Vagina (tissue), 2 donors: ENCODE measurements at places on chromosomes 1 and 21.
A peak's percentile ranks its signal among the peaks of the same experiment; 100 is the strongest.

DNA sequence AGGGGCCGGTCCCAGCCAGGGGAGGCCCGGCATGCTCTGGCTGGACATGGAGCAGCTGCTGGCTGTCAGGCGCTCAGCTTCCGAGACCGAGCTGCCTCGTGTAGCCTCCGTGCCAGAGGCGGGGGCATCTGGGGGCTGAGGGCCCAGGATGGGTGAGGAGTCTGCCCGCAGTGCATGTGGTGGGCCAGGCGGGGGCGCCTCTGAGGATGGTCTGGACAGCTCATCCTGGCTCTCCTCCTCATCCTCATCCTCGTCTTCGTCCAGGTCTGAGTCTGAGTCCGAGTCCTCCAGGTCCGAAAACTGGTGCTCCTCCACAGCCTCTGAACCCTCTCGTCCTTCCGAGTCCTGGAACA, 28.9 kb upstream of the EDN2 start:
- DNase-seq = no peak

DNA sequence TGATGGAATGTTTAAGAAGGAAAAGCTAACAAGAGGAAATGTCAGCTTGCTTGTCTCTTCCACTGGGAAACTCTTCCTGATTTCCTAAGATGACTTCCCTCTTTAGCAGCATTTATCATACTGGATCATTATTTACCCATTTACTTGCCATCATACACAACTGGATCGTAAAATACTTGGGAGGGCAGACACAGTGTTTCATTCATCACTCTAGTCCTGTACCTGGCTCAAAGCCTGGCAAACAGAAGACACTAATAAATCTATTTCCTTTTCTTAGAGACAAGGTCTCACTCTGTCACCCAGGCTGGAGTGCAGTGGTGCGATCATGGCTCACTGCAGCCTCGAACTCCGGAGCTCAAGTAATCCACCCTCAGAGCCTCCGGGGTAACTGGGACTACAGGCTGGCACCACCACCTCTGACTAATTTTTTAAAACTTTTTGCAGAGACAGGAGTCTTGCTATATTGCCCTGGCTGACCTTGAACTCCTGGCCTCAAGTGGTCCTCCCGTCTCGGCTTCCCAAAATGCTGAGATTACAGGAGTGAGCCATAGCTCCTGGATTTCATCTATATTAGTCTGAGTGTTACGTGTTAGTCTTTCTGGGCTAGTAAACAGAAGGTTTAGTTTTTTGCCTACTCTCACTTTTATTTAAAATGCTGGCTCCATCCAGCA, 574.6 kb downstream of the SMYD3 start:
- no peak for DNase-seq

DNA sequence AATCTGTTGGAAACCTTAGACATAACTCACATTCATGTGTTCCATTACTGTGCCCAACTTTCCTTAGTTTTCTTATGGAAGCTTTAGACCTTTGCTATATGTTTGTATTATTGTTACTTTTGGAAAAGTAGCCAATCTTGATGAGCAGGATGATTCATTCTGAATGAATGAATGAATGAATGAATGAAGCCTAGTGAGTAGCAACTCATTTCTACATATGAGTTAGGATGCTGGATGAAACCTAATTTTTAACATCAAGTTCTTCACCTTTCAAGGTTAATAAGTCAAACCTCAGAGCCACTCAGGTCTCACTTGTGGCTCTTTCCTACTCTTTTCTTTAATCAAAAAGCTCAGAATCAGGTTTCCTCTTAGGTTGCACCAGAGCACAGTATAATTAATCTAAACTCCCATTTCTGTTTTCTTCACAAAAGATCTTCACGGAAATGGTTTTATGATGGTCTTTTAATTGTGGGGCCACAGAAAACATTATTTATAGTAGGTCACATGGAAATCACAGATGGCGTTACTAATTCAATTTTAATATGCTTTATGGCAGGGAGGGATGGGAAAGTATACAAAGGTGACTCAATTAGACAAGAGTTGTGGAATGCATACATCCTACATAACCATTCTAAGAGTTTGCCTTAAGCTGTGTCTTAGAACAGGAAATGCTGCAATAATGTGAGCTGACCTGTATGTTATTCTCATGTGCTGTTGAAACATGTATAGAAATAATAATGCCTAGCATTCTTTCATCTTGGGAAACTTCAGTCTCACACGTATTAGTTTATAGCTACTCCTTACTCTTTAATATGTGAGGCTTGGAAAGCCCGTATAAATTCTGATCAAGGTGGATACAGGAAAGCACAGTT, 4.5 kb upstream of the DDX59 start:
- no peak for DNase-seq

DNA sequence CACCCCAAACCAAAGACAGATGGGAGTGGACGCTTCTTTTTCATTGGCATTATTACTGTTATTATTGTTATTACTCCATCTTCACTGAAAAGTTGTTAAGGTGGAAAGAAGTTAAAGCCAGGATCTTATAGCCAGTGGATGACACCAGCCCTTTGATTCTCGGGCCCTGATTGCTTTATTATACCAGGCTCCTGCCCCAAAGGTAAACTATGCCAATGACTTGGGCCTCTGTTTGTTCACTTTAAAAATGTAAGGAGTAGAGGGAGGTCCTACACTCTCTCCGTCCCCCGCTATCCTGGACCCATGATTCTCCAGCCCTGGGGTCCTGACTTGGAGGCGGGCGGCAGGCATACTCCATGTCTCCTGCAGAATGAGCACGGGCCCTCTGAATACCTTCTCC, 106.8 kb downstream of the TOMM20 start:
- no peak for DNase-seq

- DNase-seq = no peak
Measured at GRCh38 chr1:18058206-18058921, 49.2 kb upstream of the IGSF21 start.

DNA sequence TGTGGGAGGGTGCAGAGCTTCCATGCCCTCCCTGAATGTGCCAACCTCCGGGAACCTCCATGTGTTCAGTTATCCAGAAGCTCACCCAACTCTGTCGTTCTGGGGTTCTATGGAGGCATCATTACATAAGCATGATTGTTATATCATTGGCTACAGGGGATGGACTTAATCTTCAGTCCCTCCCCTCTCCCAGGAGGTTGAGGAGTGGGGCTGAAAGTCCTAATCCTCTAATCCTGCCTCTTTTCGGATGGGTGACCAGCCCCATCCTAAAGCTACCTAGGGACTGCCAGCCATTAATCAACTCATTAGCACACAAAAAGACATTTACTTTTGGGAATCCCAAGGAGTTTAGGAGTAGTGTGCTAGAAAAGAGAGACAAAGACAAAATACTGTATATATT, 32.0 kb upstream of the PSEN2 start:
- DNase-seq = no peak

GRCh38 chr1:30744060-30744756, 13.4 kb downstream of the LAPTM5 start:
- DNase-seq = no peak

DNA sequence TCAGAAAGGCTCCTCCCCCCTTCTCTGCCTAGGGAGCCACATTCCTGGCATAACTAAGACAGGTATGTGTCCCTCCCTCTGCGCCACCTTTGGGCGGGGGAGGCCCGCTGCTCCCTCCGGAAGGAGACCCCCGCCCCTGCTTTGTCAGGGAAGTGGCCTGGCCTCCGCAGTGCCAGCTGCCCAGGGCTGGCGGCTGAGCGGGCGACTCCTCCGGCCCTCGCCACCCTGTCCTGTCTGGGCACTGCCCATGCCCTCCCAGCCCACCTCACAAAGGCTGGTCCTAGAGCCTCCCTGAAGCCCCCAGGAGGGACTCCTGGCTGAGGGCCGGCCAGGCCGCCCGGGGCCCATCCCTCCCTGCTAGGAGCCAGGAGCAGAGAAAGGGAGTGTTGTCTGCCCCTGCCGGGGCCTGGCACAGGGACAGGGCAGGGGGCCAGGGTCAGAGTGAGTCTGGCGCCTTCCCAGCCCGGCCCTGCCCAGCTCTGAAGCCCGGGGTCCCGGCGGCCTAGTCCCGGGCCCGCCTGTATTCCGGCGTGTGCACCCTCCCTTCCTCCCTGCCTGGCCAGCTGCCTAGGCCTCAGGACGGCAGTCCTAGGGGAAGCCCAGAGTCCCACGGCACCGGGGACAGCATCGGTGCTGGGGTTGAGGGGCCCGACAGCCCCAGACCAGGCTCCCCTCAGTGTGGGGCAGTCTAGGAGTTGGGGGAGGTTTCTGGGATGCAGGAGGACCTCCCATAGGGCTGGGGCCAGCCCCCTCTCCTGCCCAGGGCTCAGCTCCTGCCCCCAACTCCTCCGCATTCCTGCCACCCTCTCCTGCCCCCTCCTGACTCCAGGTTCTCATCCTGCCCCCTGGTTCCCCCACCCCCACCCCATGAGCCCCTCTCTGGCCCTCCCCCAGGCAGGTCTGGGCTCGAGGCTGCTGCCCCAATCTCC, 5.1 kb downstream of the AGRN start:
- DNase-seq = no peak

GRCh38 chr1:22800629-22801028, 90.0 kb downstream of the EPHB2 start:
- no peak for DNase-seq

- no peak for DNase-seq
Measured at GRCh38 chr1:51558375-51558924, 39.4 kb upstream of the EPS15 start.

GRCh38 chr1:24878775-24879742, 51.0 kb downstream of the RUNX3 start:
- DNase-seq = no peak

- DNase-seq = no peak
Measured at GRCh38 chr1:116457946-116458604, 85.0 kb downstream of the ATP1A1 start.

GRCh38 chr1:196155586-196155985, 452.7 kb downstream of the KCNT2 start:
- DNase-seq = no peak

GRCh38 chr1:54070171-54070837, 16.9 kb downstream of the TCEANC2 start:
- DNase-seq = no peak

DNA sequence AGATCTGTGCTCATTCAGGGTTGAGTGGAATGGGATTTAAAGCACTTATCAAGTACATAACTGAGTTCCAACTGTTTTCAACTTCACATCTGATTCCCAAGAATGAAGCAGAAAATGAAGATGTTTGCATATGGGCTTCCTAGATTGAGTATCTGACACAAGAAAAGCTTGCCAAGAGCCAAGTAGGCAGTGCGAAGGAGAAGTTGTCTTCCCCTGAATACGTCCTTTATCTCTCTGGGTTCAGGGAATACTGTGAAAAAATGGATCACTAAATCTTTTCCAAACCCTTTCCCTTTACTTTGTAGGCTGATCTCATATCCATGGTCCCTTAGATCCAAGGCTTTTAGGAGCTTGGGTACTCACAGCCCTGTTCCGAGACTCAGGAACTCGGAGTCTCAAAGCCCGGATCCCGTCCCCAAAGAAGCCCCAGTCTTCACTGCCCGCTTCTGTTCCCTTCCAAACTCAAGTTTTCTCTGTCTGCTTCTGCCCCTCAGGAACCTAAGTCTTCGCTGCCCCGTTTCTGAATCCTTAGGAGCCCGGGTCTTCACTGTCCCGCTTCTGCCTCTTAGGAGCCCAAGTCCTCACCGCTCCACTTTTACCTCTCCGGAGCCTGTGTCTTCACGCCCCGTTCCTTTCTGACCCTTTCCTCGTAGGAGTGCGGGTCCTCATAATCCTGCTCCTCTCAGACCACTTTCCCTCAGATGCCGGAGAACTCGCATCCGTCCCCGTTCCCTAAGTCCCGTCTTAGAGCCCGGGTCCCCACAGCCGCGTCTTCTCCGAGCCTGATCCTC, 616 bp downstream of the TAF12 start:
- DNase-seq = no peak

- DNase-seq = no peak
Measured at GRCh38 chr1:53681977-53682685, 56.8 kb downstream of the GLIS1 start.

- no peak for DNase-seq
Measured at GRCh38 chr1:198809247-198809646, 170.4 kb downstream of the PTPRC start.

- DNase-seq = no peak
Measured at GRCh38 chr21:40671716-40672115, 175.2 kb downstream of the DSCAM start.

DNA sequence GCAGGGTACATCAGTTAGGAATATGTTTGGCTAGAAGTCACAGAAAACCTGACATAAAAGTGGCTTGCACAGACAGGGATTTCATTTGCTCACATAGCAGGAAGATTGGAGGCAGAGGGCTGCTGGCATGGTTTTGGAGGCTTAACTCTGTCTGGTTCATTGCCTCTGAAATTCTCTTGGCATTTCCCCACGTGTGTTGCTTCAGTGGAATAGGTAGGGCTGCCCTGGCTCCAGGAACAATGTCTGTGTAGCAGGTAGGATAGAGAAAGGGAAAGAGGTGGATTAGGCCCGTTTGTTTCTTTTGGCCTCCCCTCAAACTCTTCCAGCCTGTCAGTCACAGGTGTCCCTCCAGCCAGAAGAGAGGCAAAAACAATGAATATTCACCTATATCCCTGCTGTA, 20.5 kb upstream of the SIPA1L2 start:
- DNase-seq = no peak

GRCh38 chr21:41589131-41589530, 81.2 kb upstream of the TMPRSS2 start:
- DNase-seq = peak; percentile 79

- no peak for DNase-seq
Measured at GRCh38 chr1:11441211-11441952, 37.6 kb upstream of the DISP3 start.

DNA sequence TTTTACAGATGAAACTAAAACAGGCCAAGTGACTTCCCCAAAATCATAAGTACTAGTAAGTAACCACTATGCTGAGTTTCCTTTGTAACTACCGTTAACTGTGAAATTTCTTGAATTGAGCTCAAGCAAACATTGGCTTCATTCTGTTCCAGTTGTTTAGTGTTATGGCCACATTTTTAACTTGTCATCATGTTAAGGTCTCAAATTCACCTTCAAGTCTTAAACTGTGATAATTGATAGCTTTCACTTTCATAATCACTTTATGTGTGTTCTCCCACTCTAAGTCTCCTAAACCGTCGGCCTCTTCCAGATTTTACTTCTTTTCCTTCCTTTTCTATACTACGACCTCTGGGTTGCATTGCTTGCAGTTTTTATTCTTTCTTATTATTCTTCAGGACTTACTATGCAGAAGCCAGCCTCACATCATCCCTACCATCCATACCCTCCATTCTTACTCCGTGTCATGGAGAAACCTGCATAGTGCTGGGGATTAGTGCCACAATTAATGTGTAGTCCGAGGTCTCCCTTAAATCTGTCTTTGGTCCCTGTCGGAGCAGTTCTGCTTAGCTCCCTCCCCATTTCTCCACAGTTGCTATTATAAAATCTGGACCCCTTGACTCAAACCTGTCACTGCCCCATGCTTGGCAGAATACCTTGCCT, 5.8 kb downstream of the KIF1B start:
- DNase-seq = no peak

GRCh38 chr1:116855191-116855619, 54.5 kb upstream of the PTGFRN start:
- no peak for DNase-seq
